ENCODE measurements at places on chromosomes 5 and 9.

- no peak for DNase-seq
These were observed 60.2 kb upstream of the FBXL7 start for GRCh38 chr5:15439801-15440200.

DNA sequence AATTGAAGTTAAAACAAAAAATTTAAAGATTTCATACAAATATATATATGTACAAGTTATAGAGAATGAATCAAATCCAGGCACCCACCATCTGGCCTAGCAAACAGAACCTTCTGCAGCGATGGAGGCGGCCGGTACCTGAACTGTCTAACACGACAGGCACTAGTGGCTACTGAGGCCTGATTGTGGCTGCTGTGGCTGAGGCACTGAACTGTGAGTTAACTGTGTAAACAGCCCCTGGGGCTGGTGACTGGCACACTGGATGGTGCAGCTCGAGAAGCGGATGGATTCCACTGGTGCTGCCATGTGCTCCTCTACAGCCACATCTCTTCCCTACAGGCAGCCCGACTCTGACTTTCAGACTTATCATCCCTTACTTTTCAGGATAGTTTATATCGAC is 82.4 kb downstream of the RAPGEF1 start:
- no peak for DNase-seq

DNA sequence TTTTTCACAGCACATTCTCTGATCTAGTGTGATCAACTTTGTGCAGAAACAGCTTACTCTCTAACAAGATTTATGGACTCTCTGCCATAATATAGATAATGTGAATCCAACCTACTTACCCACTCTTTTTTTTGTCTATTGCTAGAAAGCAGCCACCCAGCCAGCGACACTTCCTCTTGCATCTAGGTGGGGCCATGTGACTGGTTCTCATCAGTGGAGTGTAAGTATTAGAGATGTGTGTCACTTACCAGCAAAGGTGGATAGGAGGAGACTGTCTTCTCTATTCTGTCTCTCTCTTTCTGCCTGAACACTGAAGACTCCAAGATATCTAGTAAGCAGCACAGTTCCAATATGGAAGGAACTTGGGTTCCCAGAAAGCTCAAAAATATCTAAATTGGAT is 174.8 kb downstream of the MCTP1 start:
- DNase-seq = no peak

- no peak for DNase-seq
These were observed 295.7 kb upstream of the TUT7 start for GRCh38 chr9:86649913-86650312.

GRCh38 chr9:87557996-87558395 is 60.3 kb downstream of the DAPK1 start:
- no peak for DNase-seq

GRCh38 chr9:105069696-105070095 is 141.7 kb upstream of the ABCA1 start:
- DNase-seq = no peak

- no peak for DNase-seq
These were observed 18.1 kb upstream of the SSBP2 start for GRCh38 chr5:81768935-81769452.

- peak; percentile 66 for DNase-seq
These were observed 178.7 kb upstream of the FBXL17 start for GRCh38 chr5:108560581-108560980.

- DNase-seq = no peak
These were observed 172.6 kb upstream of the PAPPA start for GRCh38 chr9:115980976-115981375.

DNA sequence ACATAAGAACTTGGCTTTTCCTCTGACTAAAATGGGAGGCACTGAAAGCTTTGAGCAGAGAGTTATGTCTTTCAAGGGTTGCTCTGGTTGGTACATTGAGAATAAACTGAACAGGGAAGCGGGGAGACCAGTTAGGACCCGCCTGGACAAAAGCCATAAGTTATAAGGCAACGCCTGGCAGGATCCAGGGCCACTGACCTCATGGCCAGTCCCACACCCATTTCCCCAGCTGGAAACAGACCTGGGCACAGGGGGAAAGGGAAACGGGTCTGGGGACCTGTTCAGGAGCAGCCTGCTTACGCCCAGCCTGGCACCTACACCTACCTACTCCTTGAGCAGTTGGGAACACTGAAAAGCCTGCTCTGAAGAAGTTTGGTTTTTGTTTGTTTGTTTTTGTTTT is 1.3 kb downstream of the SPINK4 start:
- no peak for DNase-seq

GRCh38 chr5:168874713-168875380 is 295.7 kb upstream of the PANK3 start:
- no peak for DNase-seq

DNA sequence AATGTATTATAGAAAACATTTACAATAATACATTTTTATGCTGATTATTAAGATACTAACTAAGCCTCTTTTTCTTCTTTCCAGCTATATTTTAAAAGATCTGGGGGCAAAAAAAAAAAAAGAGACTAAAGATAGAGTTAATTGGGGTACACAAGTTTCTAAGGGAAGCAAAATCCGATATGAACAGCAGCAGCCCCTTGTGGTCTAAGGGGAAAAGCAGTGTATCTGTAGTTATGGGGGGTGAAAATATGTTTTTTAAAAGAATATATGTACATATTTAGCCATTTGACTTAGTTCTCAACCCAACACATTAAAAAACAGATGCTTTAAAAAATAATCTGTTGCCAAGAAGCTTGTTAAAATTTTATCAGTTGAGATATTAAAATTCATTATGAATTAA is 134.3 kb upstream of the POU5F2 start:
- DNase-seq = no peak

DNA sequence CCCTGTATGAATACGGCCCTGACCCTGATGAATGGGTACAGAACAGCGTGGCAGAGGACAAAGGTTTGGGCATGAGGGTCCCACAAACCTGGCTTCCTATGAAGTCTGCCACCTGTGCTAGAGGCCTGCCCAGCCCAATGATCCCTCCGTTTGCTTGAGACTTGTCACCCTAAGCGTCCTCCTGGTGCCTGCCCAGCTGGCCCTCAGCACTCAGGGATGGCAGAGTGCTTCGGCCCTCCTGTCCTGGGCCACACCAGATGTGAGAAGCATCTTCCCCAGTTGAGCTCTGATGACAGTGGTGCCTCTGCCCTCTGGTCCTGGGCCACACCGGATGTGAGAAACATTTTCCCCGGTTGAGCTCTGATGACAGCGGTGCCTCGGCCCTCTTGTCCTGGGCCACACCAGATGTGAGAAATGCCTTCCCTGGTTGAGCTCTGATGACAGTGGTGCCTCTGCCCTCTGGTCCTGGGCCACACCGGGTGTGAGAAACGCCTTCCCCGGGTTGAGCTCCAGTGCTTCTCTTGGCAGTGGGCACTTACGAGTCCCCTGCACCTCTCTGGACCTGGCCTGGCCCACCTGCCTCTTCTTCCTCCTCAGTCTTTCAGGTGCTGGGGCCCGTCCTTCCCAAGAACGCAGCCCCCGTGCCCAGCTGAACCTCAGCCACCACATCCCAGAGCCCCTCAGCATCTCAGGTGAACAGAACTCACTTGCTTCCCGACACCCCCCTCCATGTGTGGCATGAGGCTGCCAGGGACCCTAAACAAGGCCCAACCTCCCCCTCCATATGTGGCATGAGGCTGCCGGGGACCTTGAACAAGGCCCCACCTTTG is 253.1 kb upstream of the IRX1 start:
- DNase-seq = no peak

DNA sequence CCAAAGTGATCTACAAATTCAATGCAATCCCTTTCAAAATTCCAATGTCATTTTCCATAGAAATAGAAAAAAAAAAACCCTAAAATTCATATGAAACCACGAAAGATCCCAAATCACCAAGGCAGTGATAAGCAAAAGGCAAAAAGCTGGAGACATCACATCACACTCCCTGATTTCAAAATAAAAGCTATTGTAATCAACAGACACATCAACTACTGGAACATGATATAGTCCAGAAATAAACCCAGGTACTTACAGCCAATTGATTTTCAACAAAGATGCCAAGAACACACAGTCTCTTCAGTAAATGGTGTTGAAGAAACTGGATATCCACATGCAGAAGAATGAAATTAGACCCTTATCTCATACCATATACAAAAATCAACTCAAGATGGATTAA is 224.0 kb downstream of the WDR70 start:
- no peak for DNase-seq

DNA sequence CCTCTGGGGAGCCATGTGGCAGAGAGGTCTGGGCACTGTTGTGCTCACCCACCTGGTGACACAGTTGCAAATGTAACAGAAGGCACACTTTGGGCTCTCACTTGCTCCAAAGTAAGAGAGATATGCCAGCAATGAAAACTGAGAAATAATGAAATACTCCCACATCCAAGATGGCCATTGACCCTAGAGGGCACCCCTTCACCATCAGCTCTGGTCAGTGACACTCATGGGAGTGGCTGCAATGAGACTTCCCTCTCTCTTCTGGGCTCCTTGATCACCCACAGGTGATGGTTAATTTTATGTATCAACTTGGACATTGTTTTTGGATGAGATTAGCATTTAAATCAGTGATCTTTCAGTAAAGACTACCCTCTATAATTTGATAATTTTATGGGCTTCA is 248.4 kb downstream of the CDH12 start:
- DNase-seq = no peak

GRCh38 chr9:121935739-121936138 is 157.4 kb downstream of the TTLL11 start:
- no peak for DNase-seq

DNA sequence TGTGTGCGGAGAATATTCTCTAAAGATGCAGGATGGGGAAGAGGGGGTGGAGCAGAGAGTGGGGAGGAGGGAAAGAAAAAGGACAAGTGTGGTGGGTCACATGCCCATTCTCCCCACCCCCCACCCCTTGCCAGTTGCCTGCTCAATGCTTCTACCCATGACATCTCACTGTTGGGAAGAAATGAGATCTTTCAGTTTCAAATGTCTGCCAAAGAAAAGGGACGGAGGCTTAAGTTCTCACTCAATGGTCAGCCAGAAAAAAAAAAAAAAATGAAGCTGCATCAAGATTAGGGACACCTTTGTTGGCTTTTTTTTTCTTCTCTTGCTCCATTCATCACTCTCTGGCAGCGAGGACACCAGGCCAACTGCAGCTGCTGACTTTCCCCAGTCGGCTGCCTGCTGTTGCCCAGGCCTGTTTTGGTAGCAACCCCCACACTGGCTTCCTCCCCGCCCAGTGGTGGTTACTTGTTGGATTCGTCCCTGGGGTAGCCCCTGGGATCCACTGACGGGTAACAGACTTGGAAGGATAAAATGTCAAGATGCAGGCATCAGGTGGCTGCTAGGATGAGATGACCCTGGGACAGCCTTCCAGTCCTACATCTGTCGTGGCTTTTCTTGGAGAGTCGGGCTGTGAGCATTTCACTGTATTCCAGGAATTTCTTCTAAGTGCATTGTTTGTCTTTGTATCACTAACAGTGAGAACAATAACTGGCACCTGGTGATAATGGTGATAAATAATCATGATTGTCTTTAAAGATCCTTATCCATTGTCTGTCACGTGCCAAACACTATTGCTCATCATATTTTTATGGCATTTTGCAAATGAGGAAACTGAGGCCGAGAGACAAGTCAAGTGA is 9.1 kb downstream of the WWC1 start:
- no peak for DNase-seq

GRCh38 chr9:124284940-124285441 is 27.2 kb downstream of the NEK6 start:
- no peak for DNase-seq

DNA sequence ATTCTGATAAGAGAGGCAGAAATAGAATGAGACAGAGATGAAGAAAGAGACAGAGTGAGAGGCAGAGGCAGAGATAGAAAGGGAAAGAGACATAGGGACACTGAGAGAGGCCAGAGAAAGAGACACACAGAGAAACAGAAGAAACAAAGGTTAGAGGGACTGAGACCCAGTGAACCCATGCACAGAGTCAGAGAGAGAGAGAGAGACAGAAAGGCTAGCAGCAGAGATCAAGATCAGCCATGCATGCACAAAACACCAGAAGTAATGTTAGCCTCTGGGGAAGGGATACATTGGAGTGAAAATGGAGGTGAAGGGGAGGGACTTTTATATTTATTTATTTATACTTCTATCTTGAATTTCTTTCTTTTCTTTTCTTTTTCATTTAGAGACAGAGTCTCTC is 14.1 kb upstream of the SPARC start:
- DNase-seq = no peak

DNA sequence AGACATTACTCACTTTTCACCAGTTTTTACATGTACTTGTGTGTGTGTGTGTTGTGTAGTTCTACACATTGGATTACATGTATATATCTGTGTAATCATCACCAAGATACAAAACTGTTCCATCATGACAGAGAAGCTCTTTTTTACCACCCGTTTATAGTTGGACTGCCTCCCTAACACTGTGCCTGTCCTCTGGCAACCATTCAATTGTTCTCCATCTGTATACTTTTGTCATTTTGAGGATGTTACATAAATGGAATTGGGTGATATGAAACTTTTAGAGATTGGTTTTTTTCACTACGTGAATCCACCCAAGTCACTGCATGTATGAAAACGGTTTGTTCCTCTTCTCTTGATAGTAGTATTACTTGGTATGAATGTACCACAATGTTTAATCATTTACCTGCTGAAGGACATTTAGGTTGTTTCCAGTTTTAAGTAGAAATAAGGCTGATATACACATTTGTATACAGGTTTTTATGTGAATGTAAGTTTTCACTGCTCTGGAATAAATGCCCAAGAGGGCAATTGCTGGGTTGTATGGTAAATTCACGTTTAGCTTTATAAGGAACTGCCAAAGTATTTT is 126.2 kb downstream of the MAPKAP1 start:
- no peak for DNase-seq

GRCh38 chr5:60668686-60669304 is 31.2 kb downstream of the DEPDC1B start:
- DNase-seq = no peak

DNA sequence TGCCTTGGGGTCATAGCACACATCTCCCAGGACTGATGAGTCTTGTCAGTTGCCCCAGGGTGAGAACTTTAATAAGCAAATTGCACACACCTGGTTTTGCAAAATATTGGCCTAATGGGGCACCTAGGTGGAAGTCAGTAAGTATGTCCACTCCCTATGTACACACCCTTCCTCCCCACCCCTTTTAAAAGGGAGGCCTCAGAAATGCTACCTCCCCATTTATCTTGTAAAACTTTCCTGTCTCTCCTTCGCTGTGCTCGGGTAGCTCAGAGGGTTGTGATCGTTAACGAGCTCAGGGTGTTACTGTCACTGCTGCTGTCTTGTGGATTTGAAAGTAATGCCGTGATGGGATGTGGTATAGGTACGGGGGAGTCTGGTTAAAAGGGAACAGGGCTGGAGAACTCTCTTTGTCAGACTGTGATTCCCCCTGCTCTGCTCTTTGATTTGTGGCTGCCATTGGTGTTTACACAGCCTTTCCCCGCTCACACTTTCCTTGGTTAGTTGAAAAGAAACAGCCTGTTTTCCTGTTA is 26.2 kb downstream of the ZNF462 start:
- DNase-seq = no peak

GRCh38 chr9:125513303-125513667 is 193.7 kb downstream of the MAPKAP1 start:
- no peak for DNase-seq

- no peak for DNase-seq
These were observed 182.0 kb upstream of the MOCS2 start for GRCh38 chr5:53291528-53291927.

All from ascending aorta (tissue), 2 donors.